Frontal cortex (tissue), 4 donors: ENCODE measurements at places on chromosomes 12 and 14. TPM values are rescaled to one million over a fixed set of nuclear protein-coding genes. Genes with fewer than 3 reads are reported as not detected.

The CCDC184 gene
- total RNA-seq: 18.8 TPM

The KCNA1 gene
- 7.3 TPM for total RNA-seq

The DPY19L2 gene
- 36.3 TPM for total RNA-seq

The SIX6 gene
- not detected for total RNA-seq

The CIDEB gene
- 2.0 TPM for total RNA-seq

The CCDC175 gene
- total RNA-seq: 2.0 TPM

The KIF26A gene
- total RNA-seq: 13.0 TPM

The PZP gene
- total RNA-seq: under 0.01 TPM

The NYNRIN gene
- total RNA-seq: 9.8 TPM

GRCh38 chr12:94318181-94318580 is 141.5 kb downstream of the CEP83 start:
- no peak for DNase-seq

DNA sequence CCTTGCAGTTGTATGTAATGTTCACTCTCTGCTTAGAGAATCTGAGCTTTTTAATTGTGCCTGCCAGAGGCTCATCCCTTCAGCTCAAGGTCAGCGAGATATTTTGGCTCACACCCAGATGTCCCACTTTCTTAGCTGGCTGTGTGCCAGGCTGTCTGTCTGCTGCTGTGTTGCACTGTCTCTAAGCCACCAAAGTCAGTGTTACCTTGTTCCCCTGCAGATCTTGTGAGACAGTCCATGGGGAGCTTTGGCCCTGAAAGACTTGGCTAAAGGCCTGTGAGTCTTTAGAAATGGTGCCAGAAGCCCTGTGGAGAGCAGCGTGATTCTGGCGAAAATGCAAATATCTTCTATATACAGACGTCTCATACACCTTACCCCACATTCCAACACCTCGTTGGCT is 293.7 kb downstream of the TTC6 start:
- DNase-seq: no peak

GRCh38 chr12:8549381-8549780 is 8.7 kb upstream of the CLEC4E start:
- no peak for DNase-seq

DNA sequence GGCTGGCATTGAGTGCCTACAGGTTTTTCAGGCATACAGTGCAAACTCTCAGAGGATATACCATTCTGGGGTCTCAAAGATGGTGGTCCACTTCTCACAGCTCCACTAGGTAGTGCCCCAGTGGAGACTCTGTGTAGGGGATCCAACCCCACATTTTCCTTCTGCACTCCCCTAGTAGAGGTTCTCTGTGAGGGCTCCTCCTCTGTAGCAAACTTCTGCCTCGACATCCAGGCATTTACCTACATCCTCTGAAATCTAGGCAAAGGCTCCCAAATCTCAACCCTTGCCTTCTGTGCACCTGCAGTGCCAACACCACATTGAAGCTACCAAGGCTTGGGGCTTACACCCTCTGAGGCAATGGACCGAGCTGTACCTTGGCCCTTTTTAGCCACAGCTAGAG is 179.2 kb downstream of the CCDC91 start:
- no peak for DNase-seq

DNA sequence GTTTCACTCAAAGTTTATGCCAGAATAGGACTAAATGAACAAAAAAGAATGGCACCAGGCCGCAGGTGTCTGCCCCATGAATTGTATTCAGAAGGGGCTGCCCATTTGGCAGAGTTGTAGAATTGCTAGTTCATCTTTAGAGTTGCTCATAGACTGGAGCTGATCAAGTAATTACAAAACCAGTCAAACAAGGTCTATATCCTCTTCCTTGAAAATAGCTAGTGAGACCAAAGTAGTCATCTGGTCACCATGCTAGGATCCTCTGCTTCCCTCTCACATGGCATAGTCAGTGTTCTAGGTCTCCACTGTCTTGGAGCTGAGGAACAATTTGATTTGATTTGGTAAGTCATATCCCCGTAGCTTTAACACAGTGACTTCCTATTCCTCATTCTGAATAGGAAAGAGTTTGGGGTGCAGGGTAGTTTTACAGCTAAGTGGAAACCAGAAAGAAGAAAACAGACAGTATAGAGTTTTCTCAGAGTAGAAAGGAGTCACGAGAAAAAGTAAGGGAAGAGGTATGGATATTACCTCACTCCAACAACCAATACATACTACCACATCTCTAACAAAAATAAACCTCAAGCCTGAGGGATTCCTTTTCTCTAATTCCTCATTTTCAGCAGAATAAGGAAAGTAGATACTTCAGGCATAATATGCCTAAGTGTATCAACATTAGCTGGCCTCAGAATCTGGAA is 252.1 kb downstream of the PAWR start:
- DNase-seq: no peak

- no peak for DNase-seq
Observed at GRCh38 chr12:78680596-78680995, 184.0 kb upstream of the SYT1 start.

DNA sequence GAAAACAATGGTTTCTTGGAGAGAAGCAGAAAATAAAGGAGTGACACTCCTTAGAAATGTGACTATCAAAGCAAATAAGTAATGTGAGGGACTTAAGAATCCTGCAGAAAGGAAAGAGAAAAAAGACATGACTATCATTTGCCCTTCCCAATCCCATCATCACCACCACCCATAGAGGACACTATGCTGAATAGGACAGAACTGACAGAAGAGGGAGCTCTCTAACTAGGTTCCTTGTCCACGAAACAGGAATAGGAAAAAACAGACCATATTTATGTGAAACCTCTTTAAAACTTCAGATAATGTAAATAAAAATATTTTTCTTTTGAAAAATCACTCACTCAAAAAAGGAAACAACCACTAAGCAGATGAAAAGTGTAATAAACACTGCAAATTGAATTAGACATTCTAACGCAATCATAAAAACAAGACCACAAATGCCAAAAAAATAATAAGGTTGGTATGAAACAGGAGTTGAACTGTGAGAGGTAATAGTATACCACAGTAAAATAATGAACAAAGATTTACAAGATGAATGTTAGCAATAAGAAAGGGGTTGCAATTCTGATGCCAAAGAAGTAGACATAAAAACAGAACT is 24.1 kb downstream of the KLRD1 start:
- peak; percentile 35 for DNase-seq

GRCh38 chr12:1418144-1418543 is 176.2 kb downstream of the FBXL14 start:
- DNase-seq: no peak

GRCh38 chr12:128932521-128932920 is 79.2 kb downstream of the GLT1D1 start:
- no peak for DNase-seq

DNA sequence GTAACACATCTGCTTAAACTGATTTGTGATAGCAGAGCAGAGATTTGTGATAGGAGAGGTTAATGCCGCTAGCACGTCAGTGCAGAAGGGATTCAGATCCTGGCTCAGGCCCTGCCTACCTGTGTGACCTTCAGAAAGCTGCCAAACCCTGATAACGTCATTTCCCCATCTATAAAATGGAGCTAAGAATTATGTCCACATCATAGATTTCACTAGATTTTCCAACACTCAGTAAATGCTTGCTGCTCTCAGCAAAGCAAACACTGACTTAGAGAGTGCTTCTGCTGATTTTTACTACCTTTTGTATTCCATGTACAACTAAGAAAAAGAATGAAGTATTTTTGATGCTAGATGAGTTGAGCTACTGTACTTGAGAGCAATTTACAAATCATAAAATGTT is 261.4 kb downstream of the ITPR2 start:
- no peak for DNase-seq

- DNase-seq: peak; percentile 37
Observed at GRCh38 chr12:110183386-110183785, 59.2 kb downstream of the IFT81 start.
